ENCODE measurements at places on chromosomes 5 and 9. TPM values are rescaled to one million over a fixed set of nuclear protein-coding genes. Genes with fewer than 3 reads are reported as not detected.

The COL15A1 gene
- 7.5 TPM for total RNA-seq

The SLC44A1 gene
- total RNA-seq = 49.5 TPM

The KIF12 gene
- total RNA-seq = 0.56 TPM

The WNK2 gene
- total RNA-seq = 0.92 TPM

The CDX1 gene
- not detected for total RNA-seq

The NTRK2 gene
- total RNA-seq = 9.8 TPM

The FOXD4L4 gene
- 0.52 TPM for total RNA-seq

The MARCOL gene
- not detected for total RNA-seq

The OLFM1 gene
- total RNA-seq = 4.9 TPM

The RNF38 gene
- total RNA-seq = 15.5 TPM

The SMIM33 gene
- total RNA-seq = not detected

The TMC1 gene
- total RNA-seq = 3.3 TPM

The LEAP2 gene
- 0.68 TPM for total RNA-seq

The KIF4B gene
- not detected for total RNA-seq

The HABP4 gene
- 1.2 TPM for total RNA-seq

The CFAP77 gene
- not detected for total RNA-seq

All from esophagus mucosa (tissue), 1 donor.